ENCODE measurements at places on chromosomes 6 and 20. TPM values are rescaled to one million over a fixed set of nuclear protein-coding genes. Genes with fewer than 3 reads are reported as not detected.

Gene C20orf202
- total RNA-seq = 0.62 TPM

Gene MED23
- total RNA-seq = 18.7 TPM

Gene FAM217A
- total RNA-seq = not detected

Gene EFHC1
- 14.6 TPM for total RNA-seq

Gene PPIL1
- total RNA-seq = 13.5 TPM

Gene EFCAB8
- total RNA-seq = 0.78 TPM

GRCh38 chr6:135274561-135275293 lies 93.6 kb downstream of the MYB start:
- ATAC-seq = no peak

DNA sequence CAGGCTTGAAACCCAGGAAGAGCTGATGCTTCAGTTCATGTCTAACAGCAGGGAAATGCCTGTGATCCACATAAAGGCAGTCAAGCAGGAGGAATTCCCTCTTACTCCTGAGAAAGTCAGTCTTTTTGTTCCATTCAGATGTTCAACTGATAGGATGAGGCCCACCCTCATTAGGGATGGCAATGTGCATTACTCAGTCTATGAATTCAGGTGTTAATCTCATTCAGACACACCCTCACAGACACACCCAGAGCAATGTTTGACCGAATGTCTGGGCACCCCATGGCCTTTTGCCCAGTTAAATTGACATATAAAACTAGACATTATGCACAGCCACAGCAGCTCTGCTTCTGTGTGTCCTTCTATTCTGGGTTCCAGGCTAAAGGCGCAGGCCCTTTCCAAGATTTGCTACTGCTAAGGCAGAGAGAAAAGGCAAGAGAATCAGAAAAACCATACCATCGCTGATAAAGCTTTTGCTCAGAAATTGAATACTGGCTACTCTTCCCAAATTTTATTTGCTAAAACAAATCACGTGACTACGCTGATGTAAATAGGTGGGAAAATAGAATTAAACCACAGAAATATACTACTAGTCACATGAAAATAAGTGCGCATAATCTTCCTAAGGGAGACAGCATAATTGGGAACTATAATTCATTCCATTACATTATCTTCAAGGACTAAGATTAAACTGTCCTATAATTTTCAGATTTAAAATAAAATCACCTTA lies 625.0 kb upstream of the MAN1A1 start:
- no peak for ATAC-seq

DNA sequence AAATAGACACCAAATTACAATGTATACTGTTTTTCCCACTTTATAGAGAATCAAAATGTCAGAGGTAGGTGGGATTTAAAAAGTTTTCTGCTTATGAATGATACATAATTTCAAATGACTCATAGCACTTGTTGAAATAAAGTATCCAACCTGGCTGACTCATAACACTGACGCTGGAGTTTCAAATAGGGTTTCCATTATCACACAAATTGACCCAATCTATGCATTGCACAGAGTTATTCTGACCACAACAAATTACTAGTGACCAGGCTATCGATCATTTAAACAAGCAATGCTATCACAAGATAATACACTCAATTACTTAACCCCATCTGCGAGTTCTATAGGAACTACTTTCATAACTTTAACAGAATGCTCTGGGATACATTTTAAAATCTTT lies 31.9 kb upstream of the PRELID3B start:
- ATAC-seq = no peak

- peak; percentile 72 for ATAC-seq
These were observed 91.5 kb upstream of the SASH1 start for GRCh38 chr6:148250975-148251685.

- ATAC-seq = no peak
These were observed 1.7 kb downstream of the PRL start for GRCh38 chr6:22295145-22295544.

- no peak for ATAC-seq
These were observed 61.1 kb upstream of the C20orf144 start for GRCh38 chr20:33600981-33601380.

DNA sequence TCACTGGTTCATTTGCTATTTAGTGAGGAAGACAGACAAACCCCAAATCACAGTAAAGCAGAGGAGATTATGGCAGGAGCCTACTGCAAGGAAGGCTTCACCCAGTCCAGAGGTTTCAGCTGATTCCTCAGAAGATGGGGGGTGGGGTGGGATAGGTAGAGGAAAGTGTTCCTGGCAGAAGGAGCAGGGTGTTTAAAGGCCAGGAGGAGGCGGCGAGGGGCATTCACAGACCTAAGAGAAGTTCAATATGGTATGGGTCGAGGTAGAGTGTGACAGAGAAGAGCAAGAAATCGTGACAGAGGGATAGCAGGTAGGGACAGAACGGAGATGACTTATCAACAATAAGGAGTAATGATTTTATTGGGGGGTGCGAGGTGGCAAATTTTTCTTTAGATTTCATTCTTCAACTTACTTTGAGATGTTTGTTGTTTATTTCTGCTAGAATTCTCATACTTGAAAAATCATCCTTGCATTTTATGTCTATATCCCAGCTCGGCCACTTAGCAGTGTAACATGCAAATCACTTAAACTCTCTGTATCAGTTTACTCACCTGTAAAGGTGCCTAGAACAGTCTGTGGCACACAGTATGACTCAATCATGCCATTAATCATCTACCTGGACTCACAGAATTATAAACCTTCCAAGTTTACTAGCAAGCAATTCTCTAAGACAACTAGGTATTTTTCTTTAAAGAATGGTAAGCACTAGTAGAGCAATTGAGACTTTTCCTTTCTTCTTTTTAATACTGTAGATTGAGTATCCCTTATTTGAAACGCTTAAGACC lies 176.7 kb downstream of the REV3L start:
- no peak for ATAC-seq

DNA sequence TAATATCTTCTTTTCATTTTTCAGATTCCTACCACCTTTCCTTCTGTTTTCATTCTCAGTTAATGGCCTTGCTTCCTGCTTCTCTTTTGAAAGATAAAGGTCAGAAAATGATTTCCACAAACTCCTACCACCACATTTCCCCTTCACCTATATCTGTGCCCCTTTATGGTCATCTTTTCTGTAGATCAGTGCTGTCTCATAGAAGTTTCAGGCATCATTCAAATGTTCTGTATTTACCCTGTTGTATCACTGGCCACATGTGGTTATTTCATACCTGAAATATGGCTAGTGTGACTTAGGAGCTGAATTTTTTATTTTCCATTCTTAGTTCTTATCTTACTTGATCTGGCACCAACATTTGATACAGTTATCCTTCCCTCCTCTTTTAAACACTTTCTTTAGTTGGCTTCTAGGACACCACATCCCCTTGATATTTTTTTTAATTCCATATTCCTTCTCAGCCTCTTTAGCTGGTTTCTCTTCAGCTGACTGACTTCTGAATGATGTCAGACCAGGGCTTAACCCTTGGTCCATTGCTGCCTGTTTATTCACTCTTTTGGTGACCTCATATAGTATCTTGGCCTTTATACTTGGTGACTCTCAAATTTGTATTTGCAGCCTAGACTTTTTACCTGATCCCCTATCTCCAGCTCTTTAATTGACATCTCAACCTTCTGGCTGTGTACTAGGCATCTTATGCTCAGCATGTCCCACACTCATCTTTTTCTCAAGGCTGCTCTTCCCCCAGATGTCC lies 81.0 kb downstream of the ATRN start:
- ATAC-seq = no peak

DNA sequence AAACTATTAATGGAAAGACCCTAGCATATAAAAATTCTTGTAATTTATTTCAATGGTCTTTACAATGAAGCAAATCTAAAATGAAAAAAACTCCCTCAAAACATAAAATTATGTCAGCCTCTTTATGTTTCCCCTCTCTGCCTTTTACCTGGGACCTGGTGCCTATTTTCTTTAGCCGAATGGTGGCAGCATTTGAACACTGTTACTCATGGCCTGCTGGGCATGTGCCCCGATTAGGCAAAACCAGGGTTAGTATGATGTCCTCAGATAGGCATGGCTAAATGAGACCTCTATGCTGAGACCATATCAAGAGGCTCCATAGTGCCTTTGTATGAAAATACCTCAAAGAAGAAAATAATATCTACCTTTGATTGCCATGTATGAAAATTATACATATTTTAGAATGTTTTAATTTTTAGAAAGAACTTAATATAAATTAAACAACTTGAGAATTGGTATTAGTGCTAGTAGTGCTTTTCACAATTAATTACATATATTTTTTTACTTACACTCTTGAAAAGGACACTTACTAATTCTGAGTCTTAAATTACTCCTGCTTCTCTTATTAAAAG lies 22.5 kb upstream of the C6orf58 start:
- ATAC-seq = no peak

- ATAC-seq = peak; percentile 22
These were observed 115.2 kb downstream of the MRPL14 start for GRCh38 chr6:44012078-44012493.

GRCh38 chr6:158072083-158072721 lies 90.5 kb downstream of the SYNJ2 start:
- peak; percentile 59 for ATAC-seq
